AG10803 (cell line): ENCODE measurements at places on chromosomes 1 and 21.
A peak's percentile ranks its signal among the peaks of the same experiment; 100 is the strongest.

DNA sequence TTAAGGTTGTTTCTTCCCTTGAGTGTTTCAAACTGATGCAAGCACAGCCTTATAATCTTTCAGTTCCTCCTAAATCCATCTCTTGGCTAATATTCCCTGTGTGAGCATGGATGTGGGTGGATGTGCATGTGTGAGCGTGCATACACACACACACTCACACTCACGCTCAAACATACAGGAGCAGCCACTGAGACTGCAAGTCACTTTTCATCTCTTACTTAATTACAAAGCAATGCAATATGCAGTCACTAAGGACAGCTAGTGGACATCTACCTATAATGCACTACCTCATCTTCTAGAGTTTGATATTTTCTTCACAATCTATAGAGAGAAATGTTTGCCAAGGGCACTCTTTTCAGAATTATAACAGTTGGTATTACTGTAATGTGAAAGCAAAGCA lies 1.4 kb downstream of the ESRRG start:
- no peak for DNase-seq

DNA sequence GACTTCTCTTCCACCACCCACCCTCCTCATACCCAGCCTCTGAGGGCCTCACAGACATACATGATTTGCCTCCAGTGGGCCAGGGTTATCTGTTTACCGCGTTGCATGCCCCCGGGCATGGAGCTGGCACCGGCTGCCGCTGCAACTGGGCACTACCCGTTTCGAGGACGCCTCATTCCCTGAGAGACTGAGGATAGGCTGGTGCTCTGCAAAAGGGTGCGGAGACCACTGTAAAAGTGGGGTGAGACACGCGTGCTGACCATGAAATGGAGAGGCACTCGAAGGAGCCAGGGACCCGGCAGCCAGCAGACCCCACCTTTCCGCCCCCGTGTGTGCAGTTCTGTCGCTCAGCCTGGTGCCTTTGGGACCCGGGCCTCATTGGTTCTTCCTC lies 20.6 kb downstream of the TP73 start:
- no peak for DNase-seq

- no peak for DNase-seq
Observed at GRCh38 chr1:66372522-66373101, 161.3 kb upstream of the SGIP1 start.

- DNase-seq = peak; percentile 17
Observed at GRCh38 chr1:33036051-33036525, 595 bp downstream of the AK2 start.

GRCh38 chr1:231887866-231888265 lies 261.3 kb downstream of the DISC1 start:
- DNase-seq = no peak

GRCh38 chr1:29657816-29658215 lies 421.5 kb downstream of the PTPRU start:
- DNase-seq = no peak

GRCh38 chr1:155184835-155185782 lies 11.5 kb downstream of the TRIM46 start:
- no peak for DNase-seq

- DNase-seq = no peak
Observed at GRCh38 chr1:201277441-201277840, 5.9 kb upstream of the PKP1 start.

DNA sequence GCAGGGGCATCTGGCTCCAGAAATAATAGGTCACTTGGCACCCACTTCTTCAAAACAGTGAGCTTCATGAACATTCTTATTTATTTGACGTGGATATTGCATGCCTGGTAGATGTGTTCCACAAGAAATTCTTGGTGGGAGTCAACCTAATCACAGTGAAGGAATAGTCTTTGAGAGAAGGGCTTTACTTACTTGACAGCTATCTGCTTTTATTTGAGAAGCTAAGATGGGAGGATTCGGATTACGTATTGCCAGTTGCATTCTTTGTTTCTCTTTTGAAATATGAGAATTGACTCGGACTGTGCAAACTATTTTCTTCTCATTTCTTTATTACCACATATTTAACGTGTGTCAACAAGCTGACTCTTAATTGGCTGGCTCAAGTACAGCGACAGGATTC lies 117.2 kb downstream of the FASLG start:
- DNase-seq = peak; percentile 37

- peak; percentile 56 for DNase-seq
Observed at GRCh38 chr21:35142036-35142815, 93.1 kb upstream of the RUNX1 start.

DNA sequence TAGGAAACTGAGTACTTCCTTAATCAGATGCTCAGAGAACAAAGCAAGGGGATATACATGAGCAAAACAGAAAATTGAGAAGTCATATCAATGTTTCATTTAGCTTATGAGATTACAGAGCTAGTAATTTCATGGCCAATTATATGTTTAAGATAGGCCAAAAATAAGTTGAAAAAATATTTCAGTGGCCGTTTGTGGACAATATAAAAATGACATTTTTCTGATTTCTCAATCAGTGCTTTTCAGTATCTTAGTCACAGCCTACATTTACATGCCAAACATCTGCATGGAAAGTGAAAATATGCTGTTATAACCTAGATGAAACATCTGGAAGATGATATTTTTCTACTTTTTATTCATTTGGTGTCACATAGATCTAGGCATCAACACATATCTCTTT lies 192.5 kb downstream of the HLX start:
- peak; percentile 11 for DNase-seq

- DNase-seq = no peak
Observed at GRCh38 chr1:22860883-22861385, 111.7 kb downstream of the LACTBL1 start.

DNA sequence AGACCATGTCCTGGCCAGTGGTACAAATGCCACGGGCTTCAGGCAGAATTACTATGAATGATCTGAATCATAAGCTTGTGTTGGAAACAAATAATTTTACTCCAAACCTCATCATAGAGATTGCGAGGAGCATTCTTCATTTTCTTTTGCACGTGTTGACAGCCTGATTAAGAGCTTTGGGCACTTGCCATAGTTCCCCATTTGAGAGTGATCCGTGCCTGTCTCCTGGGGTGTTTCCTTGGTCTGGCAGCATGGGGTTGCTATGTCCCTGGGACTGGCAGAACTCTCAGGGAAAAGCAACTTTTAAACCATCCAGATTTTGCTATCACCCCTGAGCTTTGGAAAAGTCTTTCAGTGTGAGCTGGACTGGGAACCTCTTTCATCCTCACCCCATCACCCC lies 54.3 kb upstream of the KCNJ6 start:
- DNase-seq = no peak

- DNase-seq = no peak
Observed at GRCh38 chr1:3076363-3076740, 7.3 kb downstream of the PRDM16 start.
